Endothelial cell (in vitro differentiated cells): ENCODE measurements at places on chromosomes 12 and 14.

DNA sequence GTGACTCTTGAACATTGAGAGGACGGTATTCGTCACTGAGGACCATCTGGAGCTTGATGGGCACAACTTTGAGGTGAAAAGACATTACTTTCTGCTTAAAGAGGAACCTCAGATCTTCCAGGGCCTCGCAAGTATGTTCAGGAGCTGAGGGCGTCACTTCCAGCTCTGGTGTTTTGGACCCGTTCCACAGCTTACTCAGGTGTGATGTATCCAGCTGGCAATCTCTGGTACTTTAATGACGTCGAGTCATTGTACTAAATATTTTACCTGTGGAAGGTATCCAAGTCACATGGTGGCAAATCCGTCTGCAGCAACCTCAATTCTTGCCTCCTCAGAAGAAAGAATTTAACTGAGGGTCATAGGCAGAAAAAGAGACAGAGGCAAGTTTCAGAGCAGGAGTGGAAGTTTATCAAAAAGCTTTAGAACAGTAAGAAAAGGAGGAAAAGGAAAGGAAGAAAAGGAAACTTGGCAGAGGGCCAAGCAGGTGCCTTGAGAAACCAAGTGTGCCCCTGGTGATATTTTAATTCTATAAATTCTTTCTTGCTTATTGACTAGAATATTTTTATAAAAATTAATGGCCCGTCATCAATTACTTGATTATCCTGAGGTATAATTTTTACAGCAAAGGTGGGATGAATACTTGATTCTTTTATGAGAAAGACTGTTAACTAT, 250.6 kb downstream of the AEBP2 start:
- DNase-seq: no peak

GRCh38 chr12:12715128-12715458, 2.1 kb upstream of the CDKN1B start:
- no peak for DNase-seq

DNA sequence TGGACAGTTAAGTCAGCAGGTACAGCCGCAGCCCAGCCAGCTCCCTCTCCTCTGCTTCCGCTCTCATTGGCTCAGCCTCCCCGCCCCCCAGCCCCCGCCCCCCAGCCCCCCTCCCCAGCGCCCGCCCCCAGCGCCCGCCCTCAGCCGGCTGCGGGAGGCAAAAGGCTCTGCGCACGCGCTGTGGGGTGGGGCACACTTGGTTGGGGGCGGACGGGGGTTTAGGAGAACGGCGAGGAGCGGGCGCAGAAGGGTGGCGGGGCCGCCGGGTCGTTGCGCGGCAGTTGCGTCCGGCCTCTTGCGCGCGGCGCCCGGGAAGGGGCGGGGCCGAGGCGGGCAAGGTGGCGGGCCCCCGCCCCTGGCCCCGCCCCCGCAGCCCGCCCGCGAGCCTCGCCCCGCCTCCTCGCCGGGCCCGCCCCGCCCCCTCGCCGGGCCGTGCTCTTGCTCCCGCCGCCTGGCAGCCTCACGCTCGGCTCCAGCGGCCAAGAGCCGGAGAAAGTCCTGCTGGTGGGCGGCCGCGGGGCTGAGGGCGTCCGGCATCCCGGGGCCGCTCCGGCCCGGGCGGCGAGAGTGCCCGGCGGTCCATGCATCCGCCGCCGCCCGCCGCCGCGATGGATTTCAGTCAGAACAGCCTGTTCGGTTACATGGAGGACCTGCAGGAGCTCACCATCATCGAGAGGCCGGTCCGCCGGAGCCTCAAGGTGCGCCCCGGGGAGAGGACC, at the start of gene PPP4R4:
Gene PPP4R4, plus strand, starts transcription at position 438 of the 719 bp plus-strand sequence. Its CDS starts 144 bp downstream, at position 582.
- DNase-seq: peak; percentile 94

DNA sequence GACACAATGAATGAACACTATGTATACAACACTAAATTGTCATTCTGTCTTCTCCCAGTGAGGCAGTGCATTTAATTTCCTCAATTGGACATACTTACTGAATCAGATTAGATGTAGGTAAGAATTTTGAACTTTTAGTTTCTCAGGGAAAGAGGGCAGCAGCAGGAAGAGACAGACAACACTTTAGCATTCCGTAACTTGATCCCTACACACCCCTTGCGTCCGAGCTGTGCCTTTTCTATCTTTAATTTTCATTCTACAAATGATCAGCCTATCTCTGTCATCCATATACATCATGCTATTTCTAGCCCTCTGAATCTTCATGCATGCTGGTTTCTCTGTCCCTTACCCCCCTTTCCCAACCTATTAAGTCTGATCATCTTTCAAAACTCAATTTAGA, 358.0 kb upstream of the RPL10L start:
- DNase-seq: no peak

DNA sequence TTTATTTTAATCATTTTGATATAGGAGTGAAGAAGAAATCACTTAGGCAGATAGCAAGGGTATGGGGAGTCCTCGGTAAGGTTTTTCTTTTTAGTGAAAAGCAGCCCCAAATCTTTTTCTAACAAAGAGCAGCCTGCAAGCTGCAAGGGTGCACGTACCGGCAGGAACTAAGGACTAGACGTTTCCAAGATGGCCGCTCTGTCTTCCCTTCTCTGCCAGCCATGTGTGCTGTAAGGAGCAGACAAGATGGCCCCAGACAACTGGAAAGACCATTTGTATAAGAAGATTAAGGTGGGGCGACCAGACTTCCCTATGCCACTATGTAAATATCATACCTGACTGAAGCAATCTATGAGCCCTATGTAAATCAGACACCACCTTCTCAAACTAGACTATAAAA, 79.6 kb downstream of the TXNDC16 start:
- no peak for DNase-seq

DNA sequence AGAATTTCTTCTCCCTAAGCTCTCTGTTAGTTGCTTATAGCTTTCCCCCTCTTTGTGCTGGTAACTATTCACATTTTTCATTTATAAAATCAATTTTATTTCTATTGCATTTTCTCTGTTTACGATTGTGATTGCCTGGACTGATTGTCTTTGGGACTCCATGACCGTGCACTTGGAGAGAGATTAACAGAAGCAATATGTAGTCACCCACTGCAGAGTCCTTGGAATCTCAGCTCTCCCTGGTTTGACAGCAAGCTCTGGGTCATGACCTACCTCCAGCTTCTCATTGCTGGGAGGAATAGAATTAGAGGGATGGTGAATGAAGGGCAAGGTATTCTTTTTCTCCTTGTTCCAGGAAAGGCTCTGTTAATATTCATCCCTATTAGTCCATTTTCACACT, 398.2 kb downstream of the AACS start:
- DNase-seq: no peak

DNA sequence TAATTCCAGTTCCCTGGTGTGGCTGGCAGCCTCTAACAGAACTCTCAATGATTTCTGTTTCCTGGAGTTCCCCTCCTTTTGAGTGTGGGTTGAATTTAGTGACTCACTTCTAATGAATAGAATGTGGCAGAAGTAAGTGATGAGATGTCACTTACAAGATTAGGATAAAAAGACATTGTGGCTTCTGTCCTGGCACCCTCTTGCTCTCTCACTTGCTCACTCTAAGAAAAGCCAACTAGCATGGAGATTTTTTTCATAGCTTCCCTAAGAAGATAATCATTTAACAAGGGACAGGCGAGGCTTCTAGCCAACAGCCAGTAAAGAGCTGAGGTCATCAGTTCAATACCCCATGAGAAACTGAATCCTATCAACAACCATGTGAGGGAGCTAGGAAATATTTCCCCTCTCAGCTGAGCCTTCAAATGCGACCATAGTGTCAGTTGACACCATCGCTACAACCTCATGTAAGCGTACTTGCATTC, 156.7 kb downstream of the TMTC3 start:
- DNase-seq: no peak

- no peak for DNase-seq
Measured at GRCh38 chr14:42421377-42422078, 814.9 kb downstream of the LRFN5 start.

DNA sequence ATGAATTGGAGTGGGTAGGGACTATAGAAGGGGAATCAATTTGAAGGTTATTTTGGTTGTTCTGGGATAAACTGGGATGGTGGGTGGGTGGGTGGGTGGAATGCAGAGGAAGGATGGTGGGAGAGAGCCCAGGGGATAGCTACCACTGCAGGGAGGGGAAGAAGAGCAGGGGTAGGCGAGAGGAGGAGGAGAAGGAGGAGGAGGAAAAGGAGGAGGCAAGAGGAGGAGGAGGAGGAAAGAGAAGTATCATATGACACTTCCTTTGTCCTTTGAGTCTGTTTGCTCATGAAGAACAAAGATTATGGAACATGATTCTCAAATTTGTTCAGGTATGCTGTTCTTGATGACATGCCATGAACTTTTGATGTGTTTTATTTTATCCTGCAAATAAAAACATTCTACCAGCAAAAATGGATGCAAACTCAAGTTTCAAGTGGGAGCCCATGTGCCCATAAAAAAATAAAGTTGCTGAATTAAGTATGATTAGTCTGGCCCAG, 4.1 kb upstream of the BEST3 start:
- no peak for DNase-seq

DNA sequence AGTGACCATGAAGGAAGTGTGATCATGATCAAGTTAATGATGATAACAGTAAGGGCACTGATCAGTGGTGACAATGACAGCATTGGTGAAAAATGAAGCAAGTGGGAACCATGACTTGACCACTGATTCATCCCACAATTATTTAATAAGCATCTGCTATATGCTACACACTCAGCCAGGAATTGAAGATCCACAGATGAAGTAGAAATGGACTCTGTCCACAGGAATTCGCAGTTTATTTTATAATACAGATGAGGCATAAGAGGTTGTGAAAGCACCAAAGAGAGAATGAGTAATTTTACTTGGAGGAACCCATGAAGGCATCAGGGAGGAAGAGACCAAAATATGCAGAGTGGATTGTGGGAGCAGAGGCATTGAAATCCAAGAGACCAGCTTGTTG, 33.8 kb upstream of the SMUG1 start:
- no peak for DNase-seq

- no peak for DNase-seq
Measured at GRCh38 chr12:55686366-55687010, 21.2 kb downstream of the ITGA7 start.

DNA sequence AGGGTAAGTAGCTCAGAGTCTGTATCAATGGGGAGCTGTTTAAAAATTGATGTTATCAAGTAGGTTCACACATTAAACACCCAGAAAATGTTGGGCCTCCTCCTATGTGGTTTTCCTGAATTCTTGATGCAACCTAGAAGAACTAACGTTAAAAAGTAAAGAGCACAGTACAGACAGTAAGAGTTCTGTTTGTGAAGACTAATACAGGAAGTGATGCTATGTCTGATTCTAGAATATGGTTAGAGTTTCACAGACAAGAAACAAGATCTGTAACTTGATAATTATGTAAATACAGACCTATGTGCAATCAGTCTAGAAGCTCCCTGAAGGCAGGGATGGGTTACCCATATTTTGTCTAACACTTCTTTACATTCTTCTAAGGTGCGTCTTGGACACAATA, 214.9 kb upstream of the BTG1 start:
- DNase-seq: no peak

DNA sequence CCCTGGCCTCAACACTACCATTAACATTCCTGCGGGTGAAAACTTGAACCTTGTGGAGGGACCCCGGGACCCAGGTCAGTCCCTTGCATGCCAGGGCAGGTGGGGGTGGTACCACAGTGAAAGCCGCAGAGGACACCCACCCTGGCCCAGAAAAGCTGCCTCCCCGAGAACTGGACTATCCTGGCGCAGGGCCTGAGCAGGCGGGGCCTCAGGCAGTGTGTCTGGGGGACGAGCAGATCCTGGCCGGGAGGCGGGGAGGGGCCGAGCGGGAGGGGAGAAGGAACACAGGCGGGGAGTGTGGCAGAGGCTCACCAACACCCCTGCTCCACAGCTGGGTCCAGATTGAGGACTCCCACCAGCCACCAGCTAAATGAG, 10.0 kb downstream of the AHNAK2 start:
- DNase-seq: peak; percentile 58

DNA sequence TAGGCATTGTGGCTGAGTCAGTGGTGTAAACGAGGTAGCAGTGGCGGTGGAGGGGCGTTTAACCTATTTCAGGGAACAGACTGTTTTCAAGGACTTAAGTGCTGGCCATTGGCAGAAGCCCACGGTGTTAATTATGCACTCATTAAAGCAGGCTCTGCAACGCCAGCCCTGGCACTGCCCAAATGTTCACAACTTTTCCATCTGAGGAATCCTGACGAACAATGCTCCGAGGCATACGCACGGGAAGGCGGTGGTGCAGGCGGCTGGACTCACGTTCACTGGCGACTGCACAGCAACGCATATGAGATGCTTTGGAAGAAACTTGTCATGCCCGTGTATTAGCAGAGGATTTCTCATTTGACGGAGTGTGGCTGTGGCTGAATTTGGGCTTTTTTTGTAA, 70.6 kb upstream of the SLC24A4 start:
- no peak for DNase-seq

DNA sequence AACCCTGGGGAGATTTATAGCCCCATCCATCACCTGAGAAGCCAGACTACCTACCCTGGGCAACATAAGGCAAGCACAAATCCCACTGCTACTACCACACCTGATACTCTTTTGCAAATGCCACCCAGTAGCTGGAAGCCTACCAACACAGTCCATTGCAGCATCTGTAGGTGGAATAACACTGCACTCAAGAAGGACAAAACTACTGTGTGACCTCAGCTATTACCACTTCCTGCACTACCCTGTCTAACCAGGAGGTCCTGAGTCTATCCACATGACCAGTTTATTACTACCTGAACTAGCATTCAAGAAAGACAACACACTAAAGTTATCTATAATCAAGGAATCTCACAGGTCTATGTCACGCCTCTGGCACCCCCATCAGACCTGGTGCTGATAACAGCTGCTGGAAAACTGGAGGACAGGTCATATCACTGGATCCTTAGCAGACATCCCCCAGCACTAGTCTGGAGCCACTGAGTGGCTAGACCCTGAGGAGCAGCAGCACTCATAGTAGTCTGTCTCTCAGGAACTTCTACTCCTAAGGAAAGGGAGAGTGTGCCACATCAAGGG, 2.9 kb upstream of the CLEC1A start:
- no peak for DNase-seq

GRCh38 chr14:104580961-104581360, 1.4 kb downstream of the C14orf180 start:
- DNase-seq: no peak

DNA sequence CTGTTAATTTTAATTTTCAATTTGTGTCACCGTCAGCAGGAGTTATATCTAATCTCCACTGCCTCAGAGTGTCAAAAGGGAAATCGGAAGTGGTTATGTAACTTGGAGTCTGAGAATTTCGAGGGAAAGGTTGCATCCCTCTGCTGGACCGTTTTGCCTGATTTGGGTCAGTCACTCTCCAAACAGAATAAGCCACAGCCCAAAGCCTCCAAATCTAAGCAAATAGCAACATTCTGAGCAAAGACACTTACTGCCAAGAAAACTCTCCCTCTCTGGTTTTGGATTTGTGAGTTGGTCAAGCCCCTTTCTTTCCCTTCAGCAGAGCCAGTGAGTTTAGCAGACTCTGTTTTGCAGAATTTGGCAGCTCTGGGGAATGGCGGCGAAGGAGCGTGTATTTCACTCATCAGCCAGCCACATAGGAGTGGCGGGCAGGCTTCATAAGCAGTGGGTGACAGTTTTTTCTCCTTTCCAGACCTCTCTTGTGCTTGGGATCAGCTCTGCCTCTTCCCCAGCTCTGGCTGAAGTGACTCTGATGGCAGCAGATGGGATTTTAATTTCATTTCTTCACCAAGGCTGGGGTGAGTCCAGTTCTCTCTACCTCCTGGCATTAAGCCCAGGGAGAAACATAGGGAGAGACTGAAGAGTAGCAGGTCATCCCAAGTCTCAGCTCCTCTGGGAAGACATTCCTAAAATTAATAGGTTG, 218.7 kb upstream of the NOS1 start:
- no peak for DNase-seq
